ENCODE measurements at places on chromosomes 13 and 19. TPM values are rescaled to one million over a fixed set of nuclear protein-coding genes. Genes with fewer than 3 reads are reported as not detected.

Gene CEACAM1
- total RNA-seq = 0.64 TPM

- no peak for DNase-seq
These were observed 31.5 kb downstream of the FREM2 start for GRCh38 chr13:38718374-38718773.

DNA sequence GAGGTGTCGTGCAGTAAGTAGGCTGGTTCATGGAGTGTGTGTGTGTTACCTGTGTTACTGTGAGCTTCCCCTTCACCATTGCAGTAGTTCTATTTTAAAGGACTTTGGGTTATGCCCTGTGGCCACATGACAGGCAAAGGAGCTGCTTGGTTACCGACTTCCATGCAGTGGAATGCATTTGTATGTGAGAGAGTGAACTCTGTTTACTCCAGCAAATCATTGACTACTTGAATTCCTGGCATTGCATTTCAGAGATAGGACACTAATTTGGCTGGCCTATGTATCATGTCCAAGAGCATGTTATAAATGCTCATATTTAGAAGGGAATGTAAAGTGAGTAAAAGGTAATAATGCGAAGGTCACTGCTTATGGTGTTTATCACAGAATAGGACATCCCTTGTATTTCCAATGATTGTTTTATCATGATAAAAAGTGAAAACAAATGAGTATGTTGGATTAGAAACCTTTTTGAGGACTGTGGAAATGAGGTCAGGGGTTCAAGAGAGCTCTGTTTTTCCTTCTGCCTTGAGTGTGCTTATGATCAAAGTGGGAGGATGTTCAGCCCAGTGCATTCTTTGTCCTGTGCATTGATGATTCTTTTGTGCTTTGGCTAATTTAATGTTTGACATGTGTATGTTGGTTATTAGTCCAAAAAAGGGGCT is 156.5 kb downstream of the LMO7 start:
- DNase-seq = no peak

Gene HSPH1
- total RNA-seq = 315 TPM
